ENCODE measurements at places on chromosomes 2 and 18. TPM values are rescaled to one million over a fixed set of nuclear protein-coding genes. Genes with fewer than 3 reads are reported as not detected.

Gene SLC5A7
- not detected for total RNA-seq

Gene VWC2L
- not detected for total RNA-seq

DNA sequence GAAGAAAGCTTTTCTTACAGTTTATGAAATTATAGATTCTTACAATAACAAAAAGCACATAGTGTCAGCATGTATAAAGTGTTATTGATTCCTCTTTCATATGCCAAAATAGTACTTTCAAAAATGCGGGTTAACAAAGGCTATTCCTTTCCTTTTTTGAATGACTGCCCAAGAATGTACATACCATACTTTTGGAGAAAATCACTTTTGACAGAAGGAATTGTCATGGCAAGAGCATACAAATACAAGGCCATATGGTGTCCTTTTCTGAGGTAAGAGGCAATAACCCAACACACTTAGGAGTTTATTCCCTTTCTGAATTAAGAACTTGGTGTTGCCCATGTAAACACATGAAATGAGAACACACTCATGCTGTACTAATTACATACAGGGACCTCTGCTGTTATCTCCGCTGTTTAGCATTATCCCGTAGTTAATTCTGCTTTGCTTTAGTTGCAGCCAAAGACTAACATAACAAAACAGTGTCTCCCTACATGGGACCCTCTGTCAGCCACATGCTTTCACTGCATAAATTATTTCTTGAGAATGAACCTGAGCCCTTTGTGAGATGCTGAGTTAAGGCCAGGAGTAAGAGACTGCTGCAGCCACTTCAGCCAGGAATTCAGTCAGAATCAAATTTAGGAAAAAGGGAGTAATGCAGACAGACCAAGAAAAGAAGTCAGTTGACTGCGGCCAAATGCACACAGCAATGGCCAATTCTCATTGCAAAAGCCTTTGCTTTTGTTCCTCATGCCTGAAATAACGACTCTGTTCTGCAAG, 67.0 kb downstream of the CDH2 start:
- no peak for DNase-seq

GRCh38 chr2:236052926-236053821, 115.0 kb downstream of the GBX2 start:
- no peak for DNase-seq

- no peak for DNase-seq
Observed at GRCh38 chr2:100317634-100318033, 4.7 kb downstream of the LONRF2 start.

DNA sequence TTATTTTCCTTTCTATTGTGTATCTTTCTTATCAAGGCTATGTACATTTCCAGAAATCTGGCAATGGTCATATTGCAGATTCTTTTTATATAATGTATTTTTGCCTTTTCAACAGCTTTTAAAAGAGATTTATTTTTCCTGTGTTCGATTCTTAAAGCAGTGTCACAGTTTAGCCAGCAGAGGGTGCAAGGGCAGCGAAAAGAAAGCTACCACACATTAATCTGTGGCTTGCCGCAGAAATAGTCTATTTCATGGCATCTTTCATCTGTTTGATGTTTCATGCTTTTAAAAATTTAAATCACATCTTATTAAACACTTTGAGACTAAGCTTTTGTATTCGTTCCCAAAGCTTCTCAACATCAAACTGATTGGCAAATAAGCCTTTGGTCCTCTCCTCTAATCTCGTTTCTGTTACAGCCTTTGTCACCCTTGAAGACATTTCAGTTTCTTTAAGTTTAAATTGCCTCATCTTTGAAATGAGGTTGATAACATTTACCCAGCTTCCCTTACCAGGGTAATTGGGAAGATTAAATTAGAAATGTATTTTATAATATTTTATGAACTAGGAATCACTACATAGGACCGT, 73.3 kb downstream of the PIK3C3 start:
- peak; percentile 46 for DNase-seq

DNA sequence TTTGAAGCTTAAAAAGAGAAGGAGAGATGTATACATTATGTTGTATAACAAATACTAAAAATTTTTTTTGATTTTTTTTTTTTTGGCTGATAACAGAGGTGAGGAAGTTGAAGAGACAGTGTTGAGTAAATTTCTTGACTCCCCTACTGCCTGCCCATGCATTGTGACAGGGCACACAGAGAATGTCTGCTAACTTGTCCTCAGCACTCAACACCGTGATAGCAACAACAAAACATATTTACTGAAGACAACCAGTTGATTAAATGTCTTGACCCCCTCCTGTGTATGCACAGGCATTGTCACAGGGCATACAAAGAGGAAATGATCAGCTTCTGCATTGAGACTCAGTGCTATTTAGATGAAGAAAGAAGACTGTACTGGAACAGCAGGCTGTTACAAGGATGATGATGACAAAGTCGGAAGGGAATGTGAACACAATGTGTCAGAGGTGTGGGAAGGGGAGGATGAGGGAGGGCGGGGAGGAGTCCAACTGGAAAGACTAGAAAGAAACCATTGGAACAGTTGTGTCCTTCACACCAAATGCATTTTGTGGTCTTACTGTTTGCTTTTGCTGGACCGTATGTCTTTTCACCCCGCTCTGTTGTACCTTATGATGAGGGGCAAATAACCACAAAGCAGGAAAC, 89.5 kb downstream of the CERS6 start:
- DNase-seq: no peak

Data from activated CD8-positive, alpha-beta T cell treated with anti-CD3 and anti-CD28 coated beads, Interleukin-2, amount 10 ng/mL, durations not matched to agents 7 days and 5 days (primary cell).